ENCODE measurements at places on chromosomes 12 and 14.

- no peak for DNase-seq
These were observed 585.4 kb downstream of the ALG10 start for GRCh38 chr12:34607520-34608195.

GRCh38 chr12:104699489-104700190 lies 242.9 kb downstream of the CHST11 start:
- DNase-seq = peak; percentile 35

GRCh38 chr12:59678759-59679411 lies 83.1 kb downstream of the SLC16A7 start:
- DNase-seq = no peak

DNA sequence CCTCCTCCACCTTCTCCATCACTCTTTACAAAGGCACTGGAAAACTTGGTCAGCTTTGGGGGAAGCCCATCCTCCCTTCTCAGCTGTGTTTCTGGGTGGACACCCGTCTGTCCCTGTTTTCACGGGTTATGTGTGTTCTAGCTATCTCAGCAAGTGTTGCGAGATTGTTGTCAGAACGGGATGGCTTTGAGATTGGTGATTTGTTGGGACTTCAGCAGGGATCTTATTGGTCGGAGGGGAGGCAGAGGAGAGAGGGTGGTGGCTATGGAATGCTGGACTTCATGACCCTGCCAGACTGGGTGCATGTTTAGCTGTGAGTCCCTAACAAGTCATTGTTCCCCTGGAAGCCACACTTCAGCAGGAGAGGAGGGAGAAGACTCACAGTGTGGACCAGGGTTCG lies 2.1 kb downstream of the USP5 start:
- no peak for DNase-seq
